ENCODE measurements at places on chromosomes 1 and 21.

DNA sequence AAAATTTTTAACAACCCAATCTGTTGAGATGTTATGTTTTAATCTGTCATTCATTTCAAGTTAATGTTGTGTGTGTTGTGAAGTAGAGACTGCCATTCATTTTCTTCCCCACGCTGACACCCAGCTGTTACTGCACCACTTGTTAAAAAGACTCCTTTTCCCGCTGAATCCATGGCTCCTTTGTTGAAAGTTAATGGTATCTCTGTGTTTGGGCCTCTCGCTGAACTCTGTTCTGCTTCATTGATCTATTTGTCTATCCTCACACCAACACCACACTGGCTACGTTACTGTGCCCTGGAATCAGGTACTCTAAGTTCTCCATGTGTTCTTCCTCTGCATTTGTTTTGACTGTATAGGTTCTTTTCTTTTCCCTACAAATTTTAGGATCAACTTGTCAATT is 58.2 kb downstream of the PDE9A start:
- no peak for DNase-seq

GRCh38 chr1:64801851-64802523 is 57.1 kb downstream of the RAVER2 start:
- no peak for DNase-seq

GRCh38 chr1:47611992-47612391 is 174.1 kb downstream of the FOXD2 start:
- DNase-seq, result no peak

DNA sequence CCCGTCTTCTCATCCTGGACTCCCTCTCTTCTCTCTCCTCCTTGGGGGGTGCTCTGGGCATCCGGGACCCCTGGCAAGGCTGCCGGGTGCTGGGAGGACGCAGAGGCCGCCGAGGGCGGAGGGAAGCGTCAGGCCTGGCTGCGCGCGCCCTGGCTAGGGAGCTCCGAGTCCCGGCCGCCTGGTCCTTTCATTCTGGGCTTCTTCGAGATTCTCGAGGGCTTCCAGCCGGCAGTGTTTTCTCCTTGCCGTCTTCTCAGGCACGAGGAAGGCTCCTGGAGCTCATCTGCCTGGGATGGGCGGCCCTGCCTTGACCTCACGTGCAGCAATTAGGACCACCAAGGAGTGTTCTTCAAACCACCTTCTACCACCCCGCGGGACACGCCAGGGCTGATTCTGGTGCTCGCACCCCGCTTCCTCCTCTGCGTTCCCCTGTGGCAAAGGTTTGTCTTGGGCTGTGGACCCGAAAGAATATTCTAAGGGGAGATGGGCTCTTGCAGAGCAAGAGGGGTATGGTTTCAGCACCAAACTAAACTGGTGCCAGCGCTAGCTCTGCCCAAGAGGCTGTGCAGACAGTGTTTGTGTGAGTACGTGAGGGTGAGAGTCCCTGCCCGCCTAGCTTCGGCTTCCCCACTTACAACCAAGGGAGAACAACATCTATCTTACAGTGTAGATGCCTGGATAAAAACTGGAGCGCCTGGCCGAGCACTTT is 36.5 kb downstream of the PIK3CD start:
- DNase-seq, result peak; percentile 67

- no peak for DNase-seq
Measured at GRCh38 chr1:67696708-67697107, 11.7 kb downstream of the GADD45A start.

- DNase-seq, result no peak
Measured at GRCh38 chr1:204977318-204977717, 65.7 kb upstream of the CNTN2 start.

DNA sequence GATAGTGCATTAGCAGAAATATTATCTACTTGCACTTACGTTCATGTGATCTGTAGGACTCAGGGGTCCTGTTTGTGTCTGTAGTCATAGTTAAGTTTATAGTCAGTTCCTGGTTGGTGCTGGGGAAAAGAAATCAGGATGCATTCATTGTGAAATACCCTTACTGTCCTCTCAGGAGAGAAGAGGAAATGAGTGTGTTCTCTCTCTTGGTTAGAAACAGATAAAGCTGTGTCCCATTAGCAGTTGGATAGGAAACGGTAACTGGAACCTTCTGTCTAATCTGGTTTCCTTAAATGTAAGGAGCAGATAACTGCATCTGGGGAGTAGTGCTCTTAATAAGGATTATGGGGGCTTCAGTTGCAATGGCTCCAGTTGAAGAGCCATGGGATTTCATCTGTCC is 8.9 kb downstream of the SDCCAG8 start:
- no peak for DNase-seq

DNA sequence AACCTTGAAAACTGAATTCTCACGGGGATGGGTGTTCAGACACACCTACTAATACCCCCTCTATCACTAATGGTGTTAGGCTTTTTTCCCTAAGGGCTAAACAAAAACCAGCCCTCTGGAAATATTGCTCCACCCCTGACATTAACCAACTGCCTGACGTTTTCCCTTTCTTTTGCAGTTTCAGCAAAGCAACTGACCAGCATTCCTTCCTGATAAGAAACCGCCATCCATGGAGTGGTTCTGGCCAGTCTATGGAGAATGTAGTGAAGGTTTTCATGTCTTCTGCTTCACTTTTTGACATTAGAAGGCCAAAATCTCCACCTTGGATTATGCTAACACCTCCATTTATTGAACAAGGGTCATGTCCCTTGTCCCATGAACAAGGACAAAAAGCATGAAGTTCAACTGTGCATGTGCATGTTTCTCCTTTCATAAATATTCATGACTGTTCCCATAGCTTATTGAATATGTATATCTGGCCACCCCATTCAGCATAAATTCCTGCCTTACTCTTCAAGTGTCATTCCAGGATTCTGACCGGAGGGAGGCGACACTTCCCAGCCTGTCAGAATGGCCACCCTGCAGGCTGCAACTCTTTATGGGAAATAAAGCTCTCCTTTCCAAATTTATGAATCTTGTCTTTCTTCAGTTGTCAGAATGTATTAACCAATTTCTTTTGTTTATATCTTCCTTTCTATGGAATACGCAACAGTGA is 314.3 kb downstream of the HHIPL2 start:
- no peak for DNase-seq

GRCh38 chr21:35940074-35940927 is 120.0 kb downstream of the SETD4 start:
- peak; percentile 53 for DNase-seq

DNA sequence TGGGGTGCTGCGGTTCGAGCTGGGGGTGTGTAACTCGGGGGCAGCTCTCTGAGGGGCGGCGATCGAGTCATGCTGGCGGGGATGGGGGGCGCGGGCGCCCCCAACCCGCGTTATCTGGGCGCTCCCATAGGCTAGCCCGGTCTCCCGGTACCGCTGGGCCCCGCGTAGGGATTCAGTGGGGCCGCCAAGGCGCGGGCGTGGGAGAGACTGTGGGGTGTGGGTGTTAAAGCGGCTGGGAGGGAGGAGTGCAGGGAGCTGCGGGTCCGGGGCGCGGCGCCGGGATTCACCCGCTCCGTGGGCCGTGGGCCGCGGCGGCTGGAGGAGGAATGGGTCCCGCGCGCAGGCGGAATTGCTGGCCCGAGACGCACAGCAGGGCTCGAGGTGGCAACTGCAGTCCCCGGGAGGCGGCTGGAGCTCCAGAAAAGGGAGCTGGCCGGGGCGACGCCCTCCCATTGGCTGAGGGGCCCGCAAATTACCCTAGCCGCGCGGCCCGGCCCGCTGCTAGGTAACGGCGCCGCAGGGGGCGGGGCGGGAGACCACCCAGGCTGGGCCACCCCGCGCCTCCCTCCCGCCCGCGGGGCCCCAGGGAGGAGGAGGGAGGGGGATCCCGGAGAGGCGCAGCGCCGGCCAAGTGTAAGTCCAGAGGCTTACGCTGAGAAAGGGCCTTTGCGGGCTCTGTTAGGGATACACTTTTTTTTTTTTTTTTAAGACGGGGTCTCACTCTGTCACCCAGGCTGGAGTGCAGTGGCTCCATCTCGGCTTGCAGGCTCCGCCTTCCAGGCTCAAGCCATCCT is at the start of gene PTCH2:
Gene PTCH2 (minus strand): TSS at position 392 of the 794 bp plus-strand sequence. CDS start 321 bp downstream, at position 71.
- DNase-seq, result peak; percentile 60

Measured in NCI-H510A (cell line).